NCI-H187 treated with DMSO at 0.1 percent for 48 hours (cell line): ENCODE measurements at places on chromosomes 13 and 19.
A peak's percentile ranks its signal among the peaks of the same experiment; 100 is the strongest.

GRCh38 chr13:27621366-27622101 lies at the start of gene POLR1D:
Gene POLR1D (plus strand): TSS chr13:27621892. CDS start chr13:27621984, 92 bp downstream.
- no peak for DNase-seq

- DNase-seq: no peak
Observed at GRCh38 chr19:34260771-34261173, 6.4 kb downstream of the GARRE1 start.

DNA sequence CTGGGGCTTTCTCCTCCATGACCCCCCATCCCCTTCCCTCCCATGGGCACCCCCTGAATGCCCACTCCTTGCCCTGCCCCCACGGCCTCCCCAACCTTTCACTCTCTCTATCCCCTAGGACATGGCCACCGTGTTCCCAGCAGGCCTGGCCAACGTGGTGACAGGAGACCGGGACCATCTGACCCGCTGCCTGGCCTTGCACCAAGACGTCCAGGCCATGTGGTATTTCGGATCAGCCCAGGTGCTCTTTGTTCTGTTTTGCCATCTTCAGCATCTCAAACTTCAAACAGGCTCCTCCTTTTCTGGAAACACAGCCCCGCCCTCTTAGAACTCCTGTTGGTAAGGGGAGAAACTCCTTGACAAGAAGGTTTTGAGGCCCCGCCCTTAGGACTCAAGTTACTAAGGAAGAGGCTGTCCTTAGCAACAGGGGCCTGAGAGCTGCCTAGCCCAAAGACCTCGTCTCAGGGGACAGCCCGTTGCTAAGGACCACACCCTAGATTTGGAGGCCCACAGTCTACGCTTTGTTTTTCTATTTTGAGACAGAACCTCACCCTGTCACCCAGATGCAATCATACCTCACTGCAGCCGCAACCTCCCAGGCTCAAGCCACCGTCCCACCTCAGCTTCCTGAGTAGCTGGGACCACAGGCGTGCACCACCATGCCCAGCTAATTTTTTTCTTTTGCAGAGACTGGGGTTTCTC lies 5.1 kb upstream of the FLT3LG start:
- peak; percentile 90 for DNase-seq

DNA sequence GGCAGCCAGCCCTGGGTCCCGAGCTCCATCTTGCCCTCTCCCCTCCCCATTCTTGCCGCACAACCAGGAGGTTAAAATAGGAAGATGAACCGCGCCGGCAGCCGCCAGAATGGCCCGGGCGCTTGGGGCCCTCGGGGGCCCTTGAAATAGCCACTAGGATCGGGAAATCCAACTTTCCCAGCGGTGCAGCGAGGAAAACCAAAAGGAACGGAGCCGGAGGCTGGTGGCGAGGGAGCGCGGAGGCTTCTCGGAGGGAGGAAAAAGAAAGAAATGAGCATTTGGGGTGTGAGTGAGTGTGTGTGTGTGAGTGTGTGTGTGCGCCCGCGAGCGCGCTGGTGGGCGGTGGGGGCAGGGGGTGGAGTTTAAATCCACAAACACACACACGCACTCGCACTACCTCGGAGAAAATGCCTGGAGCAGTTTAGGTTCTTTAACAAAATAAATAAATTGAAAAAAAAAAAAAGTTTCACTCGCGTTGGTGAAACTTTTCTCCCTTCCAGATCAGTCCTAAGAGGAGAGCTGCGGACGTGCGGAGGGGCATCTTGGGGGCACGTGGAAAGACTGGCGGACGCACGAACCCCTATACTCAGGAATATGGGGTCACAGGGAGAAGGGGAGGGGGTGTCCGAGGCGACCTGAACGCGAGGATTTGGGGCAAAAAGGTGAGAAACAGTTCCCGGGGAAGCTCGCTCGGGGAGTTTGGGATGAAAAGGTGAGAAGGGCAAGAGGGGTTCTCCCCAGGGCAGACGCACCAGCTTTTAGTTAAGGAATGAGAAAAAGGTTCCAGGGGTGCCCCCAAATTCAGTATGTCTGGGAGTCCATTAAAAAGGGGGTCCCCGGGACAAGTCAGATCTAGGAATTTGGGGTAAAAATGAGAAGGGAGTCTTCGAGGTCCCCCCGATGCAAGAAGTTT lies 1.3 kb downstream of the RFX2 start:
- no peak for DNase-seq

- DNase-seq: no peak
Observed at GRCh38 chr19:19487077-19487949, 28.0 kb downstream of the TSSK6 start.

GRCh38 chr19:21568816-21569493 lies 63.6 kb downstream of the ZNF429 start:
- DNase-seq: no peak

DNA sequence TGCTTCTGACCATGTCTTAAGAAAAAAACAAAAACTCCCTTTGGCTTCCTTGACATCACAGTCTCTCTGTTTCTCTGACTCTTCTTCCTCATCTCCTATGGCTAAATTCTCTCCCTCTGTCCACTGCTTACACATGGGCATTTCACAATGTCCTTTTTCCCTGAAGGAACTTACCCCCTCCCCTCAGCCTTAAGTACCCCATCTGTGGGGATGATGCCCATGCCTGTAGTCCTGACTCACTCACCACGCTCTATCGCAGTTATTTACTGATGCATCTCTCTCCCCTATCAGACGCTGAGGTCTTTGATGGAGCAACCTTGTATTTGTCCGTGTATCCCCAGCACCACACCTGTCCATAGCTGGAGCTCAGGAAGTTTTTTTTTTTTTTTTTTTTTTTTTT lies 32.4 kb downstream of the ACTN4 start:
- DNase-seq: no peak

DNA sequence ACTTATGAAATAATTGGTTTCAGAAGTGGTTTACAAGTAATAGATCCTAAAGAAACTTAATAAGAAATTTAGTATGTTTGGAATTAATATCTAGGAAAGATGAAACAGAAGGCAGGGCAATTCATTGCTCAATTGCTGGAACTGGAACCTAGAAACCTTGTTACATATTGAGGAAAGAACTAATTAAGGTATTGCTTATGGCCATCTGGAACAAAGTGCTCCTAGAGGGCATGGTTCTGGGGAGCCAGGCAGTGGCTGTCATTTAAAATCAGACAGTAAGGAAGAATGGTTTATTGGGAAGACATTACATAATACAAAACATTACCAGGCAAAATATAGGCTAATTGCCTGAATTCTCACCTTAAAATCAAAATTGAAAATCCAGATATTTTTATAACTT lies 224.1 kb downstream of the SLITRK6 start:
- no peak for DNase-seq

DNA sequence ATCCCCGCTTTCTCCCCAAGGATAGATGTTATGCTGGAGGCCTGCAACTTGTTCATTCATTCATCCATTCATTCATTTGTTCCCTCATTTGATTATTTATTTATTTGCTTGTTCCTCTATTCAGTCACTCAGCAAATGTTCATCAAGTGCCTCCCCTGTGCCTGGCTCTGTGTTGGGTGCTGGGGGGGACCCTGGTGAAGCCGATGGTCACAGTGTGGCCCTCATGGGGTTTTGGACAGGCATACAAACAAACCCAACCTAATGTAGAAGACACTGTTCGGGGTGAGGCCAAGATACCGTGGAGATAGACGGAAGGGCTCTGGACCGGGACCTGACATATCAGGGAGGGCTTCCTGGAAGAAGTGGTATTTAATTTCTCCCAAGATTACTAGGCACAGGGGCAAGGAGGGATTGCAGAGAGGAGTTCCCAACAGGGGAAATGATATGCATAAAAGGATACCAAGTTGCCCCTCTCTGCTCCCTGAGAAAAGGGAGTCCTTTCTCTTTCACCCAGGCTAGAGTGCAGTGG lies 58.1 kb downstream of the ZNF536 start:
- DNase-seq: no peak

- DNase-seq: no peak
Observed at GRCh38 chr13:113759525-113760137, 605 bp downstream of the TMEM255B start.

GRCh38 chr19:12783849-12784393 lies 7.4 kb upstream of the JUNB start:
- DNase-seq: no peak

- DNase-seq: no peak
Observed at GRCh38 chr19:29120466-29120865, 92.5 kb downstream of the UQCRFS1 start.

DNA sequence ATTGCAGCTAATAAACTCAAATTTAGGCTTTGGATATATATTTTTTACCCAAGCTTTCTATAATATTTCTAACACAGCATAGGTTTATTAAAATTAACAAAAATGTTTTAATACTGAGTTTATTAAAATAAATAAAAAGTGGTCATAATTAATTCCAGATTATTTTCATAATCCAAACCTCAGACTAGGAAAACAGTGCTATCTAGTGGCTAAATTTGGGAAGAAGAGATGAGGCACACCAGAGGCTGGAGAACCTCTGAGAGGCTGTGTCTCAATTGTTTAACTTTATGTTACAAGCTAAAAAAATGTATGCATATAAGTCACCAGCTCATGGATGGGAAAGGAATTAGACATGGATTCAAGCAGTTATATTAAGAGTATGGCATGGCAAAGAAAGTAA lies 392.5 kb downstream of the DIAPH3 start:
- no peak for DNase-seq

- DNase-seq: no peak
Observed at GRCh38 chr19:17475541-17476115, 5.3 kb downstream of the SLC27A1 start.

DNA sequence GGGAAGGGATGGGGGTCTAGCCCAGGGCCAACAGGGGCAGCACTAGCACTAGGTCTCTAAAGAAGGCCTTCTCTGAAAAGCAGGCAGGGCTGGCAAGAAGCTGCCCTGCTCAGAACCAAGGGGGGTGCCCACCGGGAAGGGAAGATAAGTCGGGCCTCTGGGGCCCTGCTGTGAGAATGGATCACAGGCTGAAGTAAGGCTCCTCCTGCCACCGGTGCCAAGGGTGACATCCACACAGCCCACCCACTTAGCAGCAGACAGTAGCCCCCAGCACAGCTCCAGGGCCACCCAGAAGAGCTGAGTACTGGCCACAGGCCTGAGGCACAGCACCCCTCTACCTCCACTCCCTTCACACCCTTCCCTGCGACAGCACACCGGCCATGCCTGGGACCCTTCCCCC lies 5.9 kb downstream of the ELL start:
- DNase-seq: no peak

DNA sequence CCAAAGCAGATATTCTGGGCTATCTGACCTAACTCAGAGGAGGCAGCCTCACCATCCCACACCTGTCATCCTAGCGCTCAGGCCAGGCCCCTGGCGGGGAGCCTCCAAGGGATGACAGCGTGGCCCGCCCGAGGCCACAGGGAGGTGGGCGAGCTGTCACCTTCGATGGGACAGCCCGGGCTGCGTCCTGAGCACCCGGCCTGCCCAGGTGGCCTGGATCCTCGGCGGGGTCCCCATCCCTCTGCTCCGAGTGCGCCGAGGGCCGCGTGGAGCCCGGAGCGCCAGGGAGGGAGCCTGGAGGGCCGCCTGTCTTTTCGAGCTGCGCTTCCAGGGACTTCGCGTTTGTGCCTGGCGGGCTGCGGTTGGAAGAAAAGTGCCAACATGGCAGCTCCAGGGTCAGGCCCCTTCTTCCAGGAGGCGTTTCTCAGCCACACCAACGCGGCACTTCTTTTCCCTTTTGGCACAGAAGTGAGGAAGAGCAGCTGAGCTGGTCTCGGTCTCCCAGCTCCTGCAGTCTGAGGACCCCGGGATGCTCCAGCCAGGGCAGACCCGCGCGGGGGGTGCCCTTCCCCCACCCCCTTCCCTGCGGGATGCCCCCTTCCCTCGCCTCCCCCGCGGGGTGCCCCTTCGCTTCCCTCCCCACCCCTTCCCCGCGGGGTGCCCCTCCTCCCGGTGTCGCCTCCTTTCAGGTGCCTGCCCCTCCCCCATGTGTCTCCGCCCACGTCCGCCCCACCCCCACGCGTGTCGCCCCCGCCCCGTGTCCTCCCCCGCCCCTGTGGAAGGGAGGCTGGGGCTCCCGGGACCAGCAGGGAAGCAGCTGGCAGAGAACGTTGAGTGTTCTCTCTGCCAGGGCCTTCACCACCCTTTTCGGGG lies 42.3 kb downstream of the GJA3 start:
- DNase-seq: no peak

GRCh38 chr19:11448923-11449554 lies 13.6 kb downstream of the PRKCSH start:
- DNase-seq: no peak

DNA sequence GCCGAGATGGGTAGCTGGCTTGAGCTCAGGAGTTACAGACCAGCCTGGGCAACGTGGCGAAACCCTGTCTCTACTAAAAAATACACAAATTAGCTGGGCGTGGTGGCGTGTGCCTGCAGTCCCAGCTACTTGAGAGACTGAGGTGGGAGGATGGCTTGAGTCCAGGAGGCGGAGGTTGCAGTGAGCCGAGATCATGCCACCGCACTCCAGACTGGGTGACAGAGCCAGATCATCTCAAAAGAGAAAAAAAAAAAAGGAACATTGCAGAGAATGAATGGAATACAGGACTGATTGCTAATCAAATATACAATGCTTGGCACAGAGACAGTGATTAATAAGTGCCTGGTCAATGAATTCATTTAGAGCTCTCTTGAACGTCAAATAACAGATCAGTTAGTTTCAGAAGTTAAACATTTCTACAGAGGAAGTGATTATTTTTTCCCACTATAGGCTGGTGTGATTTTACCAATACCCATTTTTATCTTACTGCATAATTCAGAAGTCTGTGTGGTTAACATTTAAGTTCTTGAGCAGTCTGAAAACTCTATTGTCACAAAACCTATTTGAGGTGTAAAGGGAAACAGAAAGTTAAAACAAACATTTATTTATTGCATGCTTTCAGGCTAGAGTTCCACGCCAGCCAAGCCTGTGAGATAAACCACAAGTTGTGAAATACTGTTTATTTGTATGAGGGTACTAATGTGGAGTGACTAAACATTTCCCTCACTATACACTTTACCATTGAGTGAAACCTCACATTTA lies 7.7 kb upstream of the TBC1D4 start:
- no peak for DNase-seq

DNA sequence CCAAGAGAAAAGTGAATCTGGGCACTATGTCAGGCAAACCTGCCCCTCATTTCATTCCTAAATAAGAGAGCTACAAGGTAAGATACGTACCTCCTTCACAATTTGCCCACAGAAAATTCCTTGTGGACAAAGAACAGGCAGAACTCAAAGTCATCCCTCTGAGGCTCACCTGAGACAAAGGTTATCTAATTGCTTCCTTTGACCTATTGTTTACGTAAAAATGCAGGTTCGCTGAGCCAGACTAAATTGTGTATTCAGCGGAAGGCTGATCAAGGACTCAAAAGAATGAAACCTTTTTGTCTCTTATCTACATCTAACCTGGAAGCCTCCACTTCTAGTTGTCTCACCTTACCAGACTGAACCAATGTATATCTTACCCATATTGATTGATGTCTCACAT lies 213.3 kb downstream of the POSTN start:
- no peak for DNase-seq

DNA sequence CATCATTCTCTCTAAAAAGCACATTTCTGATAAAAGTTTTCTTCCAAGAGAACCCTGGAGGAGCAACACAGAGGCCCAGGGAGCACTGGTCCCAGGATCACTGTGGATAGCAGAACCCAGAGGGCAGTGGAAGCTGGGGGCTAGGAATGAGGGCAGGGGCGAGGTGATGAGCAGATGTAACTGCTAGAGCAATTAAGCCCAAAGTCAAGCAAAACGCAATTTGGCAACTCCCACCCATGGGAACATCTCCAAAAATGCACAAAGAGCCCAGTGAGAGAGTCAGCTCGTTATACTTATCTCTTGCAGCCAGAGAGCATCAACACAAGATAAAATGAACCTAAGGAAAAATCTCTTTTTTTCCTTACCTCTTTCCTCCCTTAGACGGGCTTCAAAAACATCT lies 284.2 kb downstream of the TBC1D4 start:
- DNase-seq: no peak

- DNase-seq: no peak
Observed at GRCh38 chr13:34076943-34077703, 259.2 kb downstream of the RFC3 start.
